ENCODE measurements at places on chromosomes 5 and 9. TPM values are rescaled to one million over a fixed set of nuclear protein-coding genes. Genes with fewer than 3 reads are reported as not detected.

Gene WNT8A
- total RNA-seq: not detected

Gene GABRP
- total RNA-seq: 0.38 TPM

Gene CCDC69
- 79.0 TPM for total RNA-seq

Gene GDNF
- not detected for total RNA-seq

Gene ARHGEF37
- total RNA-seq: 13.5 TPM

Gene PCDHGB7
- total RNA-seq: 15.9 TPM

Gene IL7R
- 168 TPM for total RNA-seq

DNA sequence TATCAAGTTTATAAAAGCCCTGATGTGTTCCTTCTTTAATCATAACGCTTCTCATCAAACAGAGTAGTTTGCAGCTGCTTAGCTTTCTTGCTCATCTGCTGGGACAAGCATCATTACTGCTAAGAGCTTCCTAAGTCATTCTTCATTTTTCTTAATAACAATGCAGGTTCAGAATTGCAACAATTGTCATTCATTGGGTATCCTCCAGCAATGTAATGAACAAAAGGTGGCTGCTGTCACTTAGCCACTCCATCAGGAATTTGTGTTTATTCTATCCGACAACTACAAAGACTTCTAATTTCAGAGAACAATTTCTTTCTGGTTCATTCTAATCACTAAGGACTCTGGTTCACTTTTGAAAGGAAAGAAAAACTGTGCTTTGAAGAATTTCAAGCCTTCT, 836.7 kb upstream of the CDH10 start:
- no peaks in the 10 kb centered on the region for H3K4me1 ChIP-seq
- no peaks in the 10 kb centered on the region for H3K27me3 ChIP-seq
- DNase-seq: no peak
- H3K36me3 ChIP-seq: no peaks in the 10 kb centered on the region
- H3K27ac ChIP-seq: no peak overlapping the region

DNA sequence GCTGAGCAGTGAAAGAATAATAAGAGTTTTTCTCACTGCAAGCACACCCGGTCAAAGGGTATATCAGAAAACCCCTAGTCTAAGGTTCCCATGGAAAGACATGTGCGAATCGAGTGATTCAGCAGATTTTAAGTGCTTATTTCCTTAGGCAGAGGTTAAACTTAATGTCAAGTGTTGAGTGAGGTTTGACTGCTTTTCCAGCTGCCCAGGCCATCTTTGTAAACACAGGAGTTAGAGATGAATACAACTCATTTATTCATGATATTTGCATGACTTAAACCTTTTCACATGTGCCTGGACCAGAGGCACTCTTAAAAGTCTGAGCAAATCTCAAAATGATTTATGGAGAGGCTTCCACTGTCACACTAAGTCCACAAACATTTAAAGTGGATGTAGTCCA, 137.8 kb upstream of the RGMB start:
- H3K4me1 ChIP-seq: no peaks in the 10 kb centered on the region
- no peaks in the 10 kb centered on the region for H3K36me3 ChIP-seq
- no peak overlapping the region for H3K27ac ChIP-seq
- no peaks in the 10 kb centered on the region for H3K27me3 ChIP-seq
- DNase-seq: no peak

- no peaks in the 10 kb centered on the region for H3K36me3 ChIP-seq
- no peak overlapping the region for H3K27ac ChIP-seq
- peaks cover 4% of the 10 kb centered on the region for H3K4me1 ChIP-seq
- H3K27me3 ChIP-seq: no peaks in the 10 kb centered on the region
- no peak overlapping the region for H3K4me3 ChIP-seq
Observed at GRCh38 chr9:115034801-115035200, 83.2 kb downstream of the TNC start.

DNA sequence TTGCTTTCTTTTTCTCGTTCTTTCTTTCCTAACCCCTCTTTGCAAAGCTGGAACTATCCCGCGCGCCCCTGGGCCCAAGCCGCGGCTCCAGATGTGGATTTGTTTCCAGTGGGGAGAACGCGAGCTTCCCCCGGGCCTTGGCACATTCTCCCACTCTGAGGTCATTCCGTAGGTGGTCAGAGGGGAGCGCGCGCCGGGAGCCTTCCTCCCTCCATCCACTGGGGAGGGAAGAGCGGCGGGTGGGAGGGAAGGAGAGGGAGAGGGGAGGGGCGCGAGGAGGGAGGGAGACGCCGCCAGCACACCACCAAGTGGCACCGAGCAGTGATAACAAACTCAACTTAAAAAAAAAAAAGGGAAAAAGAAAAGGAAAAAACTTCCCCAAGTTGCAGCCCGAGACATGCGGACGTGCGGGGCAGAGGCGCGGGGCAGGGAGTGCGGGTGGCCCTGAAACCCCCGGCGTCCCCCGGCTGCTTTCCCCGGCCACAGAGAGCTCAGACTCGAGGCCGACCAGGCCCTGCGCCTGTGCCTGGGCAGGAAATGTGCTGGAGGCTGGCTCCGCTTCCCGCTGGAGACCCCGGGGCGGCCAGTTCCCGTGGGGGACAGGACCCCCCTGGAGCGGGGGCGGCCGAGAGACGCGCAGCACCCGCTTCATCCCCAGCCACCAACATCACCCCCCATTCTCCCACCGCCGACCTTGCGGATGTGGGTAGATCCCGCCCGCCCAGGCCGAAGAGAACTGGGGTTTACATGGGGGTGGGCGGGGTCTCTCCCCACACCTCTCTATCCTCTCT, 3.1 kb downstream of the IER5L start:
- H3K27ac ChIP-seq: peak overlapping the region; percentile 98
- no peaks in the 10 kb centered on the region for H3K36me3 ChIP-seq
- DNase-seq: peak; percentile 82
- H3K4me1 ChIP-seq: peaks cover 21% of the 10 kb centered on the region
- H3K4me3 ChIP-seq: peak overlapping the region; percentile 87

DNA sequence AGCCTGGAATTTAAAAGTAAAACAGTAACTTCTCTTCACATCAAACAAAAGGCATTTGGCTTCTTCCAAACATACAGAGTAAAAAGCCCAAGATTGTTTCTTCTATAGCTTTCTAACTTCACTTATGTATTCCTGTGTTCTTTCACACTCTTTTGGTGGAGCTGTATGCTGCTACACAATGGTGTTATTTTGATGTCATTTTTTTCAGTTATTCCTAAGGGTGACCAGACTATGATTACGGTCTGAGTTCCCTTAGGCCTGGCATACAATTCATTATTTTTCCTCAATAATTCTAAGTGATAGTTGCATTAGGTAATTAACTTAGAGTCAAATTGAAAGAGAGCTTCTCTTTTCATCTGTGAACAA, 66.3 kb upstream of the IL7R start:
- H3K27ac ChIP-seq: no peak overlapping the region
- H3K27me3 ChIP-seq: no peaks in the 10 kb centered on the region
- H3K36me3 ChIP-seq: no peaks in the 10 kb centered on the region
- DNase-seq: no peak
- no peak overlapping the region for H3K4me3 ChIP-seq
- peaks cover 4% of the 10 kb centered on the region for H3K4me1 ChIP-seq

GRCh38 chr9:14427419-14427818, 113.5 kb upstream of the NFIB start:
- no peak for DNase-seq
- no peaks in the 10 kb centered on the region for H3K36me3 ChIP-seq
- H3K4me3 ChIP-seq: no peak overlapping the region
- H3K27ac ChIP-seq: no peak overlapping the region

- peak; percentile 59 for DNase-seq
- no peaks in the 10 kb centered on the region for H3K36me3 ChIP-seq
- no peak overlapping the region for H3K4me3 ChIP-seq
- no peak overlapping the region for H3K27ac ChIP-seq
- no peaks in the 10 kb centered on the region for H3K27me3 ChIP-seq
Observed at GRCh38 chr9:121609822-121610637, 41.4 kb upstream of the DAB2IP start.

- no peaks in the 10 kb centered on the region for H3K4me1 ChIP-seq
- no peak overlapping the region for H3K27ac ChIP-seq
- no peaks in the 10 kb centered on the region for H3K27me3 ChIP-seq
- DNase-seq: no peak
Observed at GRCh38 chr9:103721056-103721455, 373.1 kb upstream of the SMC2 start.

DNA sequence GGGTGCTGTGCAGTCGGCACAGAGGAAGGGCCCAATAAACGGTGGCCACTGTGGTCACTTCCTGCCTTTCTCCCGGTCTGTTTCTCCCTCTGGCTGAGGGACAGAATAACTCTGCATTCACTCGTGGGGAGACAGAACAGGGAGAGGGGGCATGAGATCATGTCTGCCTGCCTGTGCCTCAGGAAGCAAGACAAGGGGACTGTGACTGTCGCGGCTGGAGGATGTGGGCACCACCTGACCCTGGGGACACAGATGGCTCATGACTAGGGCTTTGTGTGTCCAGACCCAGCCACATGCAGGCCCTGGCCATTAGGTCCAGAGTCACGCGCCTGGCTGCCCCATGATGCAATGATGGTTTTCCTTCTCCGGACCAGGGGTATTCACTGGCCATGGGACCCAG, 5.8 kb downstream of the TRUB2 start:
- no peak overlapping the region for H3K27ac ChIP-seq
- H3K4me1 ChIP-seq: peaks cover 3% of the 10 kb centered on the region
- H3K4me3 ChIP-seq: no peak overlapping the region
- peaks cover 76% of the 10 kb centered on the region for H3K36me3 ChIP-seq

- H3K4me1 ChIP-seq: no peaks in the 10 kb centered on the region
- H3K4me3 ChIP-seq: no peak overlapping the region
- no peak overlapping the region for H3K27ac ChIP-seq
- H3K27me3 ChIP-seq: no peaks in the 10 kb centered on the region
Observed at GRCh38 chr5:89604342-89604741, 721.4 kb upstream of the MEF2C start.

DNA sequence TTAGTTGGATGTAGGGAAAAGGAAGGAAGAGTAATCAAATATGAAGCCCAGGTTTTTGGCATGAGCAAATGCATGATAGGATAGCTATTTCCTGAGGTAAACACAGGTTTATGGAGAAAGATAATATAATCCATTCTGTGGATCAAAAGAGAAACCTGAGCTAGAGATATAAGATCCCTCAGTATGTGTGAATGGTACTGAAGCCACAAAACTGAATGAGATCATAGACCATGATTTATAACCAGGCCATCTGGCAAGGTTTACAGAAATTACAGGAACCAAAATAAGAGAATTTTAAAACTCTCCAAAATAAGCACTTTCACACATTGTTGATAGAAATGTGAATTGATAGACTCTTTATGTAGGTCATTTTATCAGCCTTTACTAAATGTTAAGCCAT, 28.7 kb upstream of the ECM2 start:
- no peak for DNase-seq
- H3K4me1 ChIP-seq: no peaks in the 10 kb centered on the region
- no peak overlapping the region for H3K4me3 ChIP-seq

All from lower lobe of right lung (tissue), 2 donors.